Activated T-helper 1 cell treated with Interleukin-2 at 50 U/mL for 16 hours (primary cell): ENCODE measurements at places on chromosomes 1 and 21.

DNA sequence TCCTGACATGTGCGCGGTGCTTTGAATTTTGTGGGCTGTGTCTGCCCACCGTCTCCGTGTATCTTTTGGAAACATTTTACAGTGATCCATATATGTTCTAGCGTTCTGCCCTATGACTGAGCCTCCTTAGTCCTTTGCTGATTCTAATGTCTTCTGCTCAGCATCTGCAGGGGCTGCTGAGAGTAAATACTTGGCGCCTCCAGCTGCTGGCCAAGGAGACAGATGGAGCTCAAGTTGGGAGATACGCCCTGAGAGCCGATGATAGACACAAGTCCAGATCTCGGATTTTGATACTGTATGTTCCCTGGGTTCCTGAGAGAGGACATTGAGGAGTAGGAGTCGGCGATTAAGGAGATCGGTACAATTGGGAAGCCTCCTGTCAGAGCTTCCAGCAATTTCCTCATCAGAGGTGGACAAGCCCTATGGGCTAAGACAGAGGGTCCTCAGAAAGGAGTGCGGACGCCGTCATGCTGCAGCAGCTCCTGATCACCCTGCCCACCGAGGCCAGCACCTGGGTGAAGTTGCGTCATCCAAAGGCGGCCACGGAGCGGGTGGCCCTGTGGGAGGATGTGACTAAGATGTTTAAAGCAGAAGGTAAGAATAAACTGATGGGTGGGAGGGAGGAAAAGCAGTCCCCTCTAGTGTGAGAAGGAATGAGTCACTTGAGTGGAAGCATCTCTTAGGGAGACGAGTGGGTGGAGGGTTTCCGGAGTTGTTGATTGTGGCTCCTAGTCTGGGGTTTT lies 390 bp downstream of the ZFP69B start:
- peak; percentile 65 for DNase-seq

- DNase-seq, result no peak
These were observed 39.9 kb downstream of the EPB41 start for GRCh38 chr1:28954126-28954726.

- DNase-seq, result no peak
These were observed 5.6 kb downstream of the PEAR1 start for GRCh38 chr1:156898971-156899664.

DNA sequence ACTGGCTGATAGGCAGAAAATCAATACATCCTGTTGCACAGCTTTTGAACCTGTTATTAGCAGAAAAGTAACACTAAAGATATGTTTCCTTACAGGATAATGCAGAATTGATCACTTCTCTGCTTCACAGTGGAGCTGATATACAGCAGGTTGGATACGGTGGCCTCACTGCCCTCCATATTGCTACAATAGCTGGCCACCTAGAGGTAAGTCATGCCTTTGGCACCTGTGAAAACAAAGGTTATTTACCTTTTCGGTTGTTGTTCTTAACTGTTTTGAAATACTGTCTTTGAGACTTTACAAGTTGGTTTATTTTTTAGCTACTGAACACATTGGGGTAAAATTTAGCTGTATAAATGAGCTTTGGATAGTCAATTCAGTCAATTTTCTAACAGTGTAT lies 36.3 kb downstream of the TNNI3K start:
- no peak for DNase-seq

DNA sequence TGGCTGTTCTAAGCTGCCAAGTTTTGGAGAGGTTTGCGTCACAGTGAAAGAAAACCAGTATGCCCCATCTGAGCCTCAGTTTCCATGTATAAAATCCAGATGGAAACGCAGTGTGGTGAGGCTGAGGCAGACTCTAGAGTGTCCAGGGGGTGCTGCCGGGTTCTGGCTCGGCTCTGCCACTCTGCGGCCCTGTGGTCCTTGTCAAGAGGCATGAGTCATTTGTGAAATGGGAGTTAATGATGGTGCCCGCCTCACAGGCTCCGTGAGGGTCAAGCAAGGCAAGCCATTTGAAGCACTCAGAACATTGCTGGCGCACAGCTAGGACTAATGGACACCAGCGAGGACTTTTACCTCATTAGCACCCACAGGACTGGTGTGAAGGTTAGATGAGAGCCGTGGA lies 214.3 kb downstream of the PTPRU start:
- no peak for DNase-seq
